ENCODE measurements at places on chromosomes 3 and 15. TPM values are rescaled to one million over a fixed set of nuclear protein-coding genes. Genes with fewer than 3 reads are reported as not detected.

Gene RPP14
- 25.2 TPM for total RNA-seq

Gene GPR176
- 0.14 TPM for total RNA-seq

- no peak for DNase-seq
Measured at GRCh38 chr3:132001999-132002398, 32.8 kb downstream of the CPNE4 start.

DNA sequence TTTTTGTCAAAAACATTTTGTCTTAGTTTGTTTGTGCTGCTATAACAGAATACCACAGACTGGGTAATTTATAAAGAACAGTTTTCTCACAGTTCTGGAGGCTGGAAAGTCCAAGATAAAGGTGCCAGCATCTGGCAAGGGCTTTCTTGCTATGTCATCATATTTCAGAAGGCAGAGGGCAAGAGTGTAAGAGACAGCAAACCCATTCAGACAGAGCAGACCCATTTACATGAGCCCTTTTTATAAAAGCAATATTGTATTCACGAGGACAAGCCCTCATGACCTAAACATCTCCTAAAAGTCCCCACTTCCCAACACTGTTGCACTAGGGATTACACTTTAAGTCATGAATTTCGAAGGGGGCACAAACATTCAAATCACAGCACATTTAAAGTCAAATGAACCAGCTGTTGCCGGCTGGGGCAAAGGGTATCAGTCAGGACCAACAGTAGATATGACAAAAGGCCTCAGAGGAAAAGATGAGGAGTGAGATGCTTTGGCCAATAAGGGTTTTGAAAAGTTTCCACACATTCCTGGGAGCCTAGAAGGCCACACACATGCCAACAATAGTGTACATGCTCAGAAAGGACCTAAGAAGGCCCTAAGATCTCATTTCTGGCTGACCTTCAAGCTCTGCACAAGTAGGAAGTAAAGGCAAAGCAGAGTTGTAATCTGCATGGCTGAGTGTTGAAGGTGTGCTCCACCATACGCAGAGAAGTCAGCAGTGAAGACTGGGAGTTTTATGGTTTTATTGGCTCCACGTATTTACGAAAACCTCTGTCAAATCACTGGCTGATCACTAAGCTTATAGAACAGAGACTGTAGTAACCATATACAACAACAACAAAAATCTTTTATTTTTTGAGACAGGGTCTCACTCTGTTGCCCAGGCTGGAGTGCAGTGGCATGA lies 37.9 kb downstream of the UQCC5 start:
- DNase-seq: peak; percentile 49

DNA sequence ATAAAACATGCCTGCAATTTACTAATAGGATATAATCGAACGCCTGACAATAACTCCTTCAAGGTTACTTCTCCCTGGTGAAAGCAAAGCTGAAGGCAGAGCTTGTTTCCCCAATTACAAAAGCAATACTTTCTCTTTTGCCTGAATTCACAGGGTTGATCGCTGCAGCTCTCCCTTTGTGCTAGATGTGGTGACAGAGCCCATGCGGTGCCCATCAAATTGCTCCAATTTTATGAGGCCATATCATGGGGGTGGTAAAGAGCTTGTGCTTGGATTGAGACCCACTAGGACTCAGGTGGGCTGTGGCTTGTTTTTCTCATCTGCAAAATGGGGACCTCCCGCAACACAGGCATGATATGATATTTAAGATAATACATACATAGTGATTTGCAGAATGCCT lies 143.4 kb downstream of the GREM1 start:
- no peak for DNase-seq

- DNase-seq: no peak
Measured at GRCh38 chr3:133330065-133330464, 69.8 kb upstream of the BFSP2 start.

DNA sequence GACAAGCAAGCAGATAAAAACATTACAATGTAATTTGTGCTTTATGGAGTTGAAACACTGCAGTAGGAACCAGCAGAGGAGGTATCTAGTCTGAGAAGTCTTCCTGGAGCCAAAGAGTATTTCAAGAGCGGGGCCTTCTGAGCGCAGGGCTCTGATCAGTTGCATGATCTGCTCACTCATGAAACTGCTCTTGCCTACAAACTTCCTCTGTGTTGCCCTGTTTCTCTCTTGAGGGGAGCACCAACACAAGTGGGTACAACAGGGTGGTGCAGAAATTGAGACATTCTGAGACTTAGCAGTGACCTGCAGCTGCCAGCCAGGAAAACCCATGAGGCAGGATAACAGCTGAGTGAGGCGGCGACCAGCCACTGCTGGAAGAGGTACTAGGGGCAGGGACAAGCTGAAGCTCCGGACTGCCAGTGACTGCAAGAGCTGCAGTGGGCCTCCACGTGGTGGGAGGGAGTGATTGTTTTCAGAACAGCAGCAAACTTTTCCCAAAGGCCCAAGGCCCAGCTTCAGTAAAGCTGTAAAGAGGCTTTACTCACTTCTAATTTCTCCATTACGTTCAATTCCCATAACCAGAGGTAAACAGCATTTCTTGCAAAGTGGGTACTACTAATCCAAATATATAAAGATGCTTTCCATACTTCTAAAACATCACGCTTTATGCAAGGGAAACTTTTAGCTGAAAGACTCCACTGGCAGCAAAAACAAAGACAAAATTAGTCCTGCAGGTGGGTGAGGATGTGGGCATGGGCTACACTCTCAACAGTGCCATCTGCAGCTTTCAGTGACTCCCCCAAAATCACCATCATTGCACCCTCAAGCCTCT lies 69.0 kb upstream of the LPP start:
- no peak for DNase-seq

- DNase-seq: no peak
Measured at GRCh38 chr15:72368899-72369298, 6.9 kb downstream of the HEXA start.

GRCh38 chr3:136070953-136071949 lies 105.7 kb downstream of the PPP2R3A start:
- DNase-seq: no peak

- DNase-seq: no peak
Measured at GRCh38 chr3:160210799-160211221, 14.4 kb upstream of the C3orf80 start.

Measured in activated CD4-positive, alpha-beta T cell treated with anti-CD3 and anti-CD28 coated beads, Interleukin-2, amount 10 ng/mL, durations not matched to agents 24 days and 14 days (primary cell).